ENCODE measurements at places on chromosomes 5 and 9. TPM values are rescaled to one million over a fixed set of nuclear protein-coding genes. Genes with fewer than 3 reads are reported as not detected.

- no peak for DNase-seq
These were observed 59.7 kb downstream of the TENT4A start for GRCh38 chr5:6772886-6773285.

DNA sequence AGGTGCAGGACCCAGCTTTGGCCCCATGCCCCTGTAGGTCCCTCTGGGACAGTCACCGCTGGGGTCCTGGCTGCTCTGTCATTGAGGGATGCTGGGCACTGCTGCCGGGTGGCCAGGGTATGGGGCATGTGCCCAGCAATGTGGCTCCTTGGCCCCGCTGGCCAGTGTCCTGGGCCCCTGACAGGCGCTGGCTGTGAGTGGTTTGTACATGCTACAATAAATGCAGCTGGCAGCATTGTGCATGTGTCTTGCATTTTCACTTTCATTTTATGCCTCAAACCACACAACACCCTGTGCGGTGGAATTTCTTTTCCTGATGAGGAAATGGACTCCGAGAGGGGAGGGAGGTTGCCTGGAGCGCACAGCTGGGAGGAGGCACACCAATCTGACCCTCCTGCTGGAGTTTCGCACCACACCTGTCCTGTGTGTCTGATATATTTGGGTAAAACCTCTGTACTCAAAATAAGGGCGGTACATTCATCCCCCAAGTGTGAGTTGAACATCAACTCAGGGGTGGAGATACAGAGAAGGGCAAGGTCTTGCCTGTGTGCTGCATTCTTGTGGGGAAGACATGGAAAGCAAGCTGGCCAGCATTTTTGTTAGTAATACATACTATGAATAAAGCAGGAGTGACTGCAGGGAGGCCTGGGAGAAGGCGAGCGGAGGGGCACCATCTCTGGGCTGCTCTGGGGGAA, 11.7 kb downstream of the TSPAN17 start:
- DNase-seq: no peak

DNA sequence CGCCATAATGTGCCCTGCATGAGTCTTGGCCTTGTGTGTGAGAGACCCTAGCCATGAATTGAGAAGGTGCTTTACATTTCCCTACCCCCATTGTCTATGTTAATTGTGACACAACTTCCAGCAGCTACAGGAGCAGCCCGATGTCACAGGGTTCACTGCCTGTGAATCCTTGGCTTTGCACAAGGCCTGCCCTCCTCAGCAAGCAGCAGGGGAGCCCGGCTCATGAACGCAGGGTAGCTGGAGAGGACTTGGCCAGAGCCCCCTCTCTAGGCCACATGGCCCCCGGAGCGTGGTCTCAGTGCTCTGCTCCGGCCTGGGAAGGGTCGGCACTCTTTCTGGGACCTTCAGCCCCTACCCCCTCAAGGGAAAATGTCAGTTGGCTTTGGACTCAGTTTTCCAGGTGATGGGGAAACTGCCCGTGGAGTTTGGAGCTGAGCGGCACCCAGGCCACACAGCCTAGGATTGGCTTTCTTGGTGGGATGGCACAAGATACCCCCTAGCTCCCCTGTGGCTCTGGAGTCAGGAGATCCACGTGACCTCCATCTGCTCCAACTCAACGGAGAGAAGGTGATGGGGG, 160.8 kb downstream of the DAB2IP start:
- no peak for DNase-seq

GRCh38 chr5:43068037-43068436, 27.9 kb upstream of the ANXA2R start:
- DNase-seq: no peak

- DNase-seq: peak; percentile 74
These were observed at the start of gene PRR16 for GRCh38 chr5:120463991-120464626. Gene PRR16 (plus strand): TSS chr5:120464300.

DNA sequence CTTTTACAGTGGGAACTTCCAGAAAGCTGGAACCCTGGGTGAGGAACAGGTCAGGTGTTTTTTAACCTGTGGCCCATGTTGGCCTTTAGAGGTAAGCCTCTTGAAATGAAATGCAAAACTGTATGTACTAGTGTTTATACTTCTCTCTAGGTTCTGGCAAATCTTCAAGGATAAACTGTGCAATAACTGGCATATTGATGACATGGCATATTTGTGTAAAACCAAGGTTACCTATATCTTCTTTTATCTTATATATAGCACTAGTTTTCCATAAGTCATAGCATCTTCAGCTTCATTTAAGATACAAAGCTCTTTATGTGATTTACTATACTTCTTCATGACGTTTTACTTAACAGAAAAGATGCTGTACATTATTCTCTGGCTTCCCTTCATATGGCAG, 7.4 kb upstream of the IARS1 start:
- DNase-seq: no peak

- peak; percentile 60 for DNase-seq
These were observed 289.4 kb upstream of the DAB2 start for GRCh38 chr5:39714036-39714698.

DNA sequence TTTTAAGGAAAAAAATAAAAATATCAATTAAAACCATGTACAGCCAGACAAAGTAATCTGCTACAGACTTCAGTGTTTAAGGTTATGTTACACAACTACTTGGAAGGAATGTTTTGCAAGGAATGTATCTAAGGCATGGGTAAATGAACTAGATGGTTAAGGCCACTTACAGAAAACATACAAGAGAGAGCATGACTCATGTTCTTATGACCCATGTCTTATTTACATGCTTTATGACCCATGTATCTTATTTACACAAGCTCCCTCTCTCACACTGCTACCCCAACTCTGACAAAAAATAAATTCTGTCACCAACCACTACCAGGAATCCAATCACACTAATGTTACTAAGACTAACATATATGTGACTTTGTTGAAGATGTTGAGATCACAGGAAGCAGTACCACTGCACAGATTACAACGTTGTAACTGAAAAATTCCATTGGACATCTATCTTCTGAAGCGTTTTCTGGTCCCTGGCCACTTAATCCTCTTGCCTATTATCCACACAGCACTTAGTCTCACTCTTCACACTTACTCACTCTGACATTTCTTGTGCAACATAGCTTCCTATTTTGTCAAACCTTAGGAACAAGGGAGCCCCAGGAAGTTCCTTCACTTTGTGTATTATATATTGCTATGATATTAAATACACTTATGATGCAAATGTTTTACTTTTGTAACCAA, 1630.1 kb upstream of the C9orf72 start:
- DNase-seq: no peak

- no peak for DNase-seq
These were observed 201.1 kb downstream of the EPB41L4A start for GRCh38 chr5:112217843-112218579.

JAK2 gene
- 14.1 TPM for polyA plus RNA-seq

IL31RA gene
- polyA plus RNA-seq: 0.12 TPM

NR2F1-AS1 gene
- 59.3 TPM for polyA plus RNA-seq

PDE6A gene
- polyA plus RNA-seq: 0.22 TPM

MCTP1 gene
- 6.4 TPM for polyA plus RNA-seq

SLCO6A1 gene
- polyA plus RNA-seq: not detected

CCDC183 gene
- polyA plus RNA-seq: 10.6 TPM
